ENCODE measurements at places on chromosomes 1 and 21.

- DNase-seq: no peak
These were observed 327.9 kb downstream of the TTLL7 start for GRCh38 chr1:83670909-83671565.

GRCh38 chr1:13642306-13643004, 57.5 kb upstream of the PRDM2 start:
- peak; percentile 37 for DNase-seq

DNA sequence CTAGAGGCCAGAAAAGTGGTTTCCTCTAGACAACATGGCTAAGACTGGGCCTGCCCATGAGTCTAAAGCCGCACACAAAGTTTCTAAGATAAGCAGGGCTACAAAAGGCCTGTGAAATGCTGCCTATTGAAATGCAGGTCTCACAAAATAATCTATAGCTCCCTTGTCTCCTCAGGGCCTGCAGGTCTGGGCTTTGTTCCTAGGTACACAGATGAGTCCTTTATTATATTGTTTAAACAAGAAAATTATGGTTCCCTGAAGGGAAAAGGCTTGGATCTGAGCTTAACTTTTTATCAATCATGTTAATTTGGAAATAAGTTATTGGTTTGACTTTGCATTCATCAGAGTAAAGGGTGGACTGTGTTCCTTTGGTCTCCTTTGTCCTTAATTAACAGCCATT, 413.4 kb upstream of the BEND5 start:
- no peak for DNase-seq

- DNase-seq: no peak
These were observed 266.5 kb upstream of the USP24 start for GRCh38 chr1:55481634-55482033.

- no peak for DNase-seq
These were observed 41.7 kb downstream of the SLC22A15 start for GRCh38 chr1:116018007-116018406.

DNA sequence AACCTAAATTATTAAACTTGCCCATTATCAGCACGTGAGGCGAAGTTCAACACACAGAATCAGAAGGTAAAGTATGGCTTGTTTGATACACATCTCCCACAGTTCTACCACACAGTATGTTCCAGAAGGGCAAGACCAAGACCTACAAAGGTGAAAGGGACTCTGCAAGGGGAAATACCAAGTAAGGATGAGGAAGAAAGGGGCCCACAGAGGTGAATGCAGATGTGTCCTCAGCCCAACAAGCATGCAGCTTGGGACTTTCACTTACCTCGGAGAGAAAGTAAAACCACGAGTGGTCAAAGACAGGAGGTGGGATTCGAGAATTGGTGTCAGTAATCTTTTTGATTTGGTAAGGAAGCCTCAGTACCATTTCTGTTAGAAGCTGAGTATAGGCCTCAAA, 85.8 kb downstream of the UBR4 start:
- no peak for DNase-seq

DNA sequence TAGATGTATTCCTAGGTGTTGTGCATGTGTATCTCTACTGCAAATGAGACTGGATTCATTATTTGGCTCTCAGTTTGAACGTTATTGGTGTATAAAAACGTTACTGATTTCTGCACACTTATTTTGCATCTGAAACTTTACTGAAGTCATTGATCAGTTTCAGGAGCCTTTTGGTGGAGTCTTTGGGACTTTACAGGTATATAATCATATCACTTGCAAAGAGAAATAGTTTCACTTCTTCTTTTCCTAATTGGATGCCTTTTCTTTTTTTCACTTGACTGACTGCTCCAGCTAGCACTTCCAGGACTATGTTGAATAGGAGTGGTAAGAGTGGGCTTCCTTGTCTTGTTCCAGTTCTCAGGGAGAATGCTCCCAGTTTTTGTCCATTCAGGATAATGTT, 252.2 kb downstream of the SMYD3 start:
- DNase-seq: no peak

DNA sequence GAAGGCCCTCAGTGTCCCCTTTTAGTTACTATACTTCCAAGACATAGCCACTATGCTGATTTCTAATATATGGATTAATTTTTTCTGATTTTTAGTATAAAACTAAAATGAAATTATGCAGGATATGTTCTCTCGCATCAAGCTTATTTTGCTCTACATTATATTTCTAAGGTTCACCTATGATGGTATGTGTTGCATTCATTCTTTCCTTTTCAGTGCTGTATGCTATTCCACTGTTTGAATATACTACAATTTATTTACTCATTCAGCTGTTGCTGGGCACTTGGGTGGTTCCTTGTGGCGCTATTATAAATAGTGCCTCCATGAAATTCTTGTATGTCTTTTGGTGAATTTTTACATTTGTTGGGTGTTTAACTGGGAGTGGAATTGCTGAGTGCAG, 230.3 kb downstream of the ATG4C start:
- no peak for DNase-seq

DNA sequence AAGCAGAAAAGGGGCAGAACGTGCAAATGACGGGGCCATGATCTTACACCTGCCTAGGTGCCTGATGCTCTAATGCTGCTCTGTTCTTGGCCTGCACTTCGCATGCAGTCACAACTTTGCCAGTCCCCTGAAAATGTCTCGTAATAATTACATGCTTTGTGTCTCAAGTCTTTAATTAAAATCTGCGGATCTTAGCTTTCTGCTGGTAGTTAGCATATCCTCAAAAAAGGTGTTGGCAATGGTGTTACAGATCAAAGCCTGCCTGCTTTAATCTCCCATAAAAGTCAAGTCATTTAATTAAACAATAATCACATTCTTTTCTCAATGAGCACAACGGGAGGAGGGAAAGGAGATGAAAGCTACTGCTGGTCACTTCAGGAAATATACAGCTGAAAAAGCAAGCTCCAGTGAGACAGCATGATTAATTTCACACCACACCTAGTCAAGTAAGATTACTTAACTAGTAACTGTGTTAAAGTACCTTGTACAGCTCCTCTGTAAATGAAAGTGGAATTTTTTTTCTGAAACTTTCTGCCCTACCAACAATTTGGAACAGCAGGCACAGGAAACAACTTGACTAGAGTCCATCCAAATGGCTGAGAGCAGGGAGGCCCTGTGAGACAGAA, 45.8 kb downstream of the STX6 start:
- no peak for DNase-seq

DNA sequence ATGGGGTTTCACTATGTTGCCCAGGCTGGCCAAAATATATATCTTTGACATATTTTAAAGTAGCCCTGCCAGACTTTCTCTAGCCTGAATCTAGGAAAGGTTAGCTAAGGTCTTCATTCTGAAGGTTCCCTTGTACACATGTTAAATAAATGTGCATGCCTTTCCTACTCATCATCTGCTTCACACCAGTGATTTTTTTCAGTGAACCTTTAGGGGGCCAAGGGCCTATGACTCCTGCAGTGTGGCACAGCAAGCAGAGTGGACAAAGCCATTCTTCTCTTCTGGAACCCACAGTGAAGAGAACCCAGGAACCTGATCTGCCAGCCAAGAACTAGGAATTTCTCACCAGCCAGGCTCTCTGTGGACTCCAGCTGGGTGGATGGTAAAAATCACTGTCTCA, 22.9 kb downstream of the CBR1 start:
- no peak for DNase-seq

- DNase-seq: peak; percentile 66
These were observed 43.8 kb downstream of the SLC44A3 start for GRCh38 chr1:94863919-94864318.

GRCh38 chr1:47533793-47534328, 96.0 kb downstream of the FOXD2 start:
- DNase-seq: no peak

GRCh38 chr1:46940307-46940706, 969 bp downstream of the CYP4A11 start:
- DNase-seq: no peak

DNA sequence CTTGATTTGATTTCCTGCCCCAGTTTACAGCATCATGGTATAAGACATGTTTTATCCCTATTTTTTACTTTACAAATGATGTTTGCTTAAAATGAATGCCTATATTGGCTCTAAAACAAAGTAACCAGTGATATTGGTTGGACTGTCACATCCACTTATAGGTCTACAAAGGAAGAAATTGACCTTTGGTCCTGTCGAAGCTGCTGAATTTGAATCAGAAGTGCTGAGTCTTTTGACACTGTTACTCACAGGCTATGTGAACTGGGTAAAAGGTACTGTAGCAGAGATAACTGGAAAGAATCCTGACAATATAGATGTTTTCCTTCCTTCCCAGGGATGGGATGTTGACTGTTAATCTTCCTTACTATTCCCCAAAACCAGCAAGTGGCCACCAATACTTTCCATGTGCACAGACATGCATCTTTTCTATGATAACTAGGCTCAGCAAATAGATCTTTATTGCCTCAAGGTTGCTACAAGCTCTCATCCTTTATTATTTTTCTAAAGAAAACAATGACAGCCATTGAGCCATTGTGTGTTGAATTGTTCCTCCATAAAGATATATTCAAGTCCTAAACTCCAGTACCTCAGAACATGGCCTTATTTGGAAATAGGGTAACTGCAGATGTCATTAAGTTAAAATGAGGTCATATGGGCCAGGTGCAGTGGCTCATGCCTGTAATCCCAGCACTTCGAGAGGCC, 175.9 kb upstream of the NR5A2 start:
- no peak for DNase-seq

GRCh38 chr1:92804721-92805201, 19.9 kb upstream of the EVI5 start:
- DNase-seq: peak; percentile 75

GRCh38 chr1:212990276-212990675, 25.4 kb downstream of the ANGEL2 start:
- DNase-seq: no peak

DNA sequence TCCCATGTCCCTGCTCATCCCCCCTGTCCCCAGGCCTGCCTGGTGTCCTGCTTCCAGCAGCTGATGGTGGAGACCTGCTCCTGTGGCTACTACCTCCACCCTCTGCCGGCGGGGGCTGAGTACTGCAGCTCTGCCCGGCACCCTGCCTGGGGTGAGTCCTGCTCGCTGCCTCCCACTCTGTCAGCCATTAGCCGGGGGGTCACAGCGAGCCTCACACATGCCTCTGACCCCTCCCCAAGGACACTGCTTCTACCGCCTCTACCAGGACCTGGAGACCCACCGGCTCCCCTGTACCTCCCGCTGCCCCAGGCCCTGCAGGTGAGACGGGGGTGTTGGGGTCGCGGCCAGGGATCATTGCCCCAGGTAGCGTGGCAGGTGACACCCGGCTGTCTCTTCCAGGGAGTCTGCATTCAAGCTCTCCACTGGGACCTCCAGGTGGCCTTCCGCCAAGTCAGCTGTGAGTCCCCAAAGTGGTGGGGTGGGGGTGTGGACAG, 10.0 kb downstream of the SCNN1D start:
- DNase-seq: no peak

GRCh38 chr1:3674100-3675094, 22.1 kb downstream of the TP73 start:
- no peak for DNase-seq

DNA sequence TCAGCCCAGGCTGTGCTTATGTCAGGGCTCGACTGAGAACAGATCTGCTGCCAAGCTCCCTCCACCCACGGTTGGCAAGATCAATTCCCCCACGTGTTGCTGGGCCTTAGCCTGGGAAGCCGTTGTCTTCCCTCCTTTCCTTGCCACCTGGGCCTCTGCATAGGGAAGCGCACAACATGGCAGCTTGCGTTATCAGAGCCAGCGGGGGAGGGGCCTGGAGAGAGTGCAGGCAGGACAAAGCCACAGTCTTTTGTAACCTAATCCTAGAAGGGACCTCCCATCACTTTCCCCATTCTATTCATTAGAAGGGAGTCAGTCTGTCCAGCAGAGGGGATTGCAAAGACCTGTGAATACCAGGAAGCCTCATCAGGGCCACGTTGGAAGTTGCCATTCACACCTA, 17.0 kb upstream of the IGSF21 start:
- no peak for DNase-seq

- DNase-seq: no peak
These were observed 230.3 kb upstream of the USP24 start for GRCh38 chr1:55445416-55445815.

GRCh38 chr1:186957314-186957713, 128.6 kb downstream of the PLA2G4A start:
- no peak for DNase-seq

DNA sequence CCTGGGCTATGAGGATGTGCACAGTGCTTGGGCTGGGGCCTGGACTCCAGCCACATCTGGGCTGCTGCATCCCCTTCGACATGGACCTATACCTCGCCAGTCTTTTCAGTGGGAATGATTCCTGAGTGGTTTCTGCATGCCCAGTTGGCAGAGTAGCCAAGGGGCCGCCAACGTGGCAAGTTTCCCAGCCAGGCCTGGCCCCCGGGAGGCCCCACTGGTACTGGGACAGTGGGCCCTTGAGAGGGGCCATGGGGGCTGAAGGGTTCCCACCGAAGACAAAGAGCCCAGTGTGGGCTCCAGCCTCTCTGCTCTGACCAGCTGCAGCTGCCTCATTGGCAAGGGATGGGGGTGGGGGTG, 15.4 kb downstream of the RAP1GAP start:
- DNase-seq: peak; percentile 95

DNA sequence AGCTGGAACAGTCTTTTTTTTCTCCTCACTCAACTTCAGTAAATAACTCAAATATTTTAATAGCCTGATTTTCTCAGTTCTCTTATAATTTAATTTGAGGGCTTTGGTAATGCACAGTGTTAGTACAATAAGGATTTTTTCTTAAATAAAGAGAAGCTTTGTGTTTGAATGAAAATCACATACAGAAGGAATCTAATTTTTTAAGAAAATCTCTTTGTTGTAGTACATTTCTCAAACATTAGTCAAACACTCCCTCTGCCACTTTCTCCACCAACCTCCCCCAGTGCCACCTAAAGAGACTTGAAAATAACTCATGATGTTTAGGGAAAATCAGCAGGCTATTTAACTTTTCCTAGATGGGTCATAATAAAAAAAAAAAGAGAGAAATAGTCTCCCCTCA, 42.3 kb upstream of the ACP6 start:
- DNase-seq: no peak

DNA sequence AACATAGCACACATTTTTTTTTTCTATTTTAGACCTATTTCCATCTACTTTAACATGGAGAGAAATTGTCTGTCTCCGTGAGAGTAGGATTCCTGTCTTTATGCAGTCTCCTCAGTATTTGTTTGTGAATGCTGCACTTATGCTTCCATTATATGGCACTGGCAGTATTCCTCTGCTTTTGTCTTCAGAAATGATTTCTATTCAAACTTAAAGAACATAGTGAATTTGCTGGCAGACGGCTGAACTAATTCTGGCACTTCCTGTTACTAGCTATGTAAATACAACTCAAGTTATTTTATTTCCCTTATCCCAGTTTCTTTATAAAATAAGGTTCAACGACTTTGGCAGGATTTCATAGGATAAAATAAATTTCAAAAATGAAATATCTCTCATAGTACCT, 45.3 kb downstream of the KCTD3 start:
- DNase-seq: no peak

DNA sequence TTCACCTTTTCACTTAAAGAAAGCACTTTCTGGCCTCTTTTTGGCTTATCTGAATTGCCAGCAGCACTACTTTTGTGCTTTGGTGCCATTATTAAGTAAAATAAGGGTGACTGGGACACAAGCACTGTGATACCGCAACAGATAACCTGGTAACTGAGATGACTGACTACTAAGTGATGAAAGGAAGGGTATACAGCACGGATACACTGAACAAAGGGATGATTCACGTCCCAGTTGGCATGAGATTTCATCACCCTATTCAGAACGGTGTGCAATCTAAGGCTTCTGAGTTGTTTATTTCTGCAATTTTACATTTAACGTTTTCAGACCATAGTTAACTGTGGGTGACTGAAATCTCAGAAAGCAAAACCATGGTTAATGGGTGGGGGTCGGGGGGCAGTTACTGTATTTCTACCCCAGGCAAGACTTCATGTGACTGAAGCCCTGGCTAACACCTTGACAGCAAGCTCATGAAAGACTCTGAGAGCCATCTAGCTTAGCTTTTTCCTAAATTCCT, 102.8 kb downstream of the CLIC6 start:
- no peak for DNase-seq
